ENCODE measurements at places on chromosomes 3 and 15.

DNA sequence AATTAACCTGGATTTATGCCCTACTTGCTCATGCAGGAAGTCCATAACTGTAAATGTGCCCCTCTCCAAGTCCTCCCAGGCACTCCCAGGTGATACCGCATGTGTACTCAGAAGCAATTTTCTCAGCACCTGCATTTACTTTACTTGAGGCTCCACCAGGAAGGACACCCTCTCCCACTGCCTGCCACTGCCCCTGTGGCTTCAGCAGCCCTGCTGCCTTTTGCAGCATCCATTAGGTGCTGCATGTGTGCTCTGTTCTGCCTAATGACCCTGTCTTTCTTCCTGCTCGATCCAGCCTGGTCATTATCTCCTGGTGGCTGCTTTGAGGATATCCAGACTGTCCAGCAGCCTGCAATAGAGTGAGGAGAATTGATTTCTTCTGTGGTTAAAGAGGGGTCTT lies 107.6 kb upstream of the SEMA6D start:
- no peak for DNase-seq

- DNase-seq = peak; percentile 73
These were observed 96.5 kb downstream of the FSIP1 start for GRCh38 chr15:39685999-39686613.

DNA sequence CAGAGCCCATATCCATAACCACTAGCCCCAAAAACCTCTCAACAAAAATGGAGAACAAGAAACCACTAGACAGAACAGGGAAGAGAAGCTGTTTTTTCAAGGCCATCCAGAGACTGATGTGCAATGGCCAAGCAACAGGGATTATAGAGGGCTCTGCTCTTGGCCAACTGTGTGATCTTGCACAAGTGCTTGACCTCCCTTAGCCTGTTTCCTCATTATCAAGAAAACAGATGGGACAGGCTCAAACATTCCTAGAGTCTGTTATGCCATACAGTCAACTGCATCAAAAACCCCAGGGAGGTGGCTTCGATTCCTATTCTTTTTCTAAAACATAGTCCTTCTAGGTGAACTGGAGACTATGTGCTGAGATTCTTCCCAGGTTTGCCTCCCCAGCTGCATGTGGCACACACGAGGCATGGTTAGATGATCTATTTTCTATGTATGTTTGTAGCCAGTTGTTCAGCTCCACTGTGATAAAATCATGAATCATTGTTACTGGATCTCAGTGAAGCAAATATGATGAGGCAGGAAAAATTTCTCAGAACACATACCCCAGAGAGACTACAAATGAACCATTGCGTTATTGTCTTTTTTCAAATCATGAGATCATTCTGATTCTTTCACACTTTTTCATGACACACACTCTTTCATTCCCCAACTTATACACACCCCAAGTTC lies 132.9 kb upstream of the TGFBR2 start:
- no peak for DNase-seq

DNA sequence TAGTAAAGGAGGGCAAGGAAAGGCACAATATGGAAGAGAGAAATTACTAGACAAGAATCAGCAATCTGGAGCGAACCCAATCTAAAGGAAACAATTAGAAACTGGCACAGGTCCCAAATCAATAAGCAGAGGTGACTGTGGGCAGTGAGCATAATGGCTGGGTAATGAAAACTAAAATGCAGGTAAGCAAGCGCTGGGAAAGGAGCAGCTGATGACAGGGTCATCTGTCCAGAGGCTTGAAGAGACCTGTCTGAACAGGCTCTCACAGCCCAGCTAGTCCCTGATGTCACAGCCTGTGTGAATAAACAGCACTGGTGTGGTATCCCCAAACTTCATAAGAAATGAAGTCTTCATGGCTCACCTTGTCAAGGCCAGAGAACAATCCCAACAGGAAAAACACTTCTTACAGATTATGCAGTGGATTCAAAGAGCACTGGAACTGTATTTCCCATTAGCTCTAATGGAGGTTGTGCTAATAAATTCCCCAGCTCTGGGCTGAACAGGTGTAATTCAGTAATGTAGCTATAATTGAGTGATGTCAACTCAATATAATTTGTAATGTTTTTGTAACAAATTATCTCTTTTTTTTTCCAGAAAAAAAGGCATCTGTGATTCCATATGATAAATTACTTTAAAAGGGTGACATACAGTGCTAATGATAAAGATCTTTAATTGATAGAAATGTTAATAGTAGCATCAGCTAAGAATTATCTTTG lies 197.3 kb downstream of the FHIT start:
- DNase-seq = no peak

GRCh38 chr3:48561045-48561736 lies 2.4 kb downstream of the UCN2 start:
- DNase-seq = no peak

DNA sequence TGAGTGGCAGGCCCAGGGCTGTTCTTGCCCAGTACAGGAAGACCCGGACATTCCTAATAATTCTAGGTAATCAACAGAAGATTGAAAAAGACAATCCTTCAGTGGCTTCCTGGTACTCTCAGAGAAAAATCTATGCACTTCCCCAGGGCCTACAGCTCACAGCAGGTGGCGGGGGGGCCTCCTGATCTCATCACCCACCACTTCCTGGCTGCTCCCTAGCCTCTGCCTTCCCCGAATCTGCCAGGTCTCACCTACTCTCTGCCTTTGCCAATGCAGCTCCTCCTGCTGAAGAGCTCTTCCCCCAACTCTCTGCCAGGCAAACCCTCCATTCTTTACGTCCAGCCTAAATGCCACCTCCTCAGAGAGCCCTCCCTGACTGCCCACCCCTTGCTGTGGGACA lies 37.5 kb downstream of the EHD4 start:
- peak; percentile 50 for DNase-seq

DNA sequence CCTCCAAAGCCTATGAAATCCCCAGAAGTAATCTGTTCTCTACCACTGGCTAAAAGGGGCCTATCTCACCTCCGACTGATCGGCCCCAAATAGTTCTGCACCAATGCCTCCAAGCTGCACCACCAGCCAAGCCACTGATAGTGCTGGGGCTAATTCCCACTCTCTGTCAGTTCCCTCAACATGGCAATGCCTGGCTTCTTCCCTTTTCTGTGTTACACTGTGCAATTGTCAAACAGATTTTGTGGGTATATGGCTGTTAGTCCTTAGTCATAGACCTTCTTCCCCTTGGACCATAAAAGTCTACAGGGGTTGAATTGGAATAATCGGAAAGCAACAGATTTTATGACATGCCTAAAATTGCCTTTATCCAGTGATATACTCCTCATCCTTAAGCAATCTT lies 9.3 kb upstream of the UBE2E2 start:
- no peak for DNase-seq

GRCh38 chr15:77075528-77075927 lies 4.6 kb upstream of the TSPAN3 start:
- peak; percentile 68 for DNase-seq

DNA sequence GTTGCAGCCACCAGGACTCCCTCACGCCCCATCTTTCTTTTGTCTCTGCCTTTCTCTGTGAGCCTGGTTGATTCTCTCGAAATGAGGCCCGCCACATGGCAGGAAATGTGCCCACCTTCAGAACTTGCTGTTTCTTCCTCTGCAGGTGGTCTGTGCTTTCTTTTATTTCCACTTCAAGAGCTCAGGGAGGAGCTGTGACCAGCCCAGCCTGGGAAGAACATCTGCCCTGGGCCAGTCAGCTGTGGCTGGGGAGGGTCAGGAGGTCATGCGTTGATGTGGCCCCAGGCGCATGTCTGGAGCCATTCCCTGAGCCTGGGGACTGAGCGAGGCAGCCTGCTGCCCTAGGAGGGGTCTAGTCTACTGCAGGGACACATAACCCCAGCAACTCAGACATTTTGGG lies 8.0 kb downstream of the FBLN2 start:
- no peak for DNase-seq

DNA sequence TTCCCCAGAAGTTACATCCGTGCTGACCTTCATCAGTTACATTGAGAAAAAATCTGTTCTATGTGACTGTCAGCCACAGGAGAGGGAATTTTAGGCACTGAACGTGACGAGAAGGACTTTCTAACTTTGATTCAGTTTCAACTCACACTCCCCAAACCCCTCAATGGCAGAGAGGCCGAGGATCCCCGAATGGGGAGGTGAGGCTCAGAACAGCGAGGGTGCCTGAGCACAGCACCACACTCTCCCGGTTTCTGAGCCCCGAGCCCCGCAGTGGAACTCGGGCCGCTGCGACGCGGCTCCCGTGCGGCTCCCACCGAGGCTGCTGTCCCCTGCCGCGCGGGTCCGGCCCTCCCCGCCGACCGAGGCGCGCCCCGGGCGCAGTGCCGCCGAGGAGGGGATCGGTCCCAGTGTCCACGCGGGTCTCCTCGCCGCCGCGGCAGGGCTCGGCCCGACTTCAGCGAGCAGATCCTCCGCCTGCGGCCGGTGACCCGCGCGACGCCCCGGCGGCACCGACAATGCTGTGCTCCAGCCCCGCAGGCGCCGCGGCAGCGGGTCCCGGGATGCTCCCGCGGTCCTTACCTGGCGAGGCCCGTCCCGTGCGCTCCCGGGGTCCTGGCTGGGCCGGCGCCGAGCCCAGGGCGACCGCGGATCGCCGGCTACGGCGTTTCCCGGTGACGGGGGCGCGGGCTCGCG lies 439 bp downstream of the CTXND1 start:
- no peak for DNase-seq

DNA sequence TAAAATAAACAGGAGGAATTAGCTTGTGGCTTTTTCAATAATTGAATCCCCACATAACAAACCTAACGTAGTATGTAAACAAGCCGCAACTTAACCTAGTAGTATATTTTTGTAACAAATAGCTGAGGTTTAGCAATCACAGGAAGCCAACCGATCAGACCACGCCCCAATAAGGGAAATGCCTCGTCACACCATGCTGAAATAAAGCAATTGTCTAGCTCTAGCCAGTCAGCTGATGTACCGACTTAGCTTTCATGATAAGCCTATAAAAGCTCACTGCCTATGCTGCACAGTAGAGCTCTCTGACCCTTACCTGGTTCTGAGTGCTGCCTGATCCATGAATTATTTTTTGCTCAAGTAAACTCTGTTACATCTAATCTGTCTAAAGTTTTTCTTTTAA lies 208.9 kb downstream of the ROBO1 start:
- DNase-seq = no peak

DNA sequence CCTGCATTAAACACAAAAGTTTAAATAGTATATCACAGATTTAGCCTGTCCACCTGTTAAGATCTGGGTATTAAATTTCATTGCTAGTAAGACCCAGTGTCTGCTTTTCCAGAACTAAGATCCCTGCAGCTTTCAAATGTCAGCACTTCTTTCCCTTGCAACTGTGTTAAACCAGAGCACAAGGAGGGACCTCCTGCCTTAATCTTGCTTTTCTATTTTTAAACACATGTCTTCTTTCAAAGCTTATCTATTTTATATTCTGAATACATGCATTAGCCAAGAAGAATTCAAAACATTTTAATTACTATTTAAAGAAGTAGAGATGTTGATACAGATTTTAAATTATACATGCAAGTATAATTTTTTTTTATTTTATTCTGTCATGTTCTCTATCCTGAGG lies 315.1 kb downstream of the ARPP21 start:
- no peak for DNase-seq

- no peak for DNase-seq
These were observed 8.6 kb upstream of the SEC13 start for GRCh38 chr3:10329495-10330015.

DNA sequence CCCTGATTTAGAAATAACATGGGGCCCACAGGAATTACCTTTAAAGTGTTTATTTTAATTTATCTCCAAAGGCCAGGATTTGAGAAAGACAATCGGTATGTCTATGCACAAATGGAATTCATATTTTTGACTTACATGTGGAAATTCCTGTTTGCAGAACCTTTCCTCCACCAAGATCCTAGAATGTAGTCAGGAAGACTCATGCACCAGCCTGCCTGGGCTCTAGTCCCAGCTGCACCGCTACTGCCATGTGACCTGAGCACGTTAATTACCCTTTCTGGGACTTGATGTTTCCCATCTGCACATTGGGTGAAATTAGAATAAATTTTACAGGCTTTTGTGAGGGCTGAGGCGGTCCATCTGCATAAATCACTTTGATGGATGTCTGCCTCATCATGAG lies 194.2 kb downstream of the ATP10A start:
- DNase-seq = no peak

DNA sequence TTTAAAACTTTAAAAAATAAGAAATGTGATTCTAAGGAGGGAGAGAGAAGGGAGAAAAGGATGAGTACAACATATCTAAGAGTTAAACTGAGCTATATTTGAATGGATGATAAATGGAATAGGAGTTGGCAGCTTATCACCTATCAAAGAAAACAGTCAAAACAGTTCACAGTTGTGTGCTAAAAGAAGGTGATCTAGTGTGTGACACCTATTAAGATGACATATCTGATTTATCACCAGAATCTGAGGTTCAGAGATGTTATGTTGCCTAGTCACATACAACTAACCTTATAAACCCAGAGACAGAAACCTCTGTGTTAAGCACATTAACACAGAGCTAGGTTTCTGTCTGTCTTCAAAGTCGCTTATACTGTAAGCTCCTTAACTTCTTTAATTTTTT lies 3.0 kb downstream of the ATP13A3 start:
- no peak for DNase-seq

- no peak for DNase-seq
These were observed 93.9 kb downstream of the ABHD5 start for GRCh38 chr3:43784640-43785011.

DNA sequence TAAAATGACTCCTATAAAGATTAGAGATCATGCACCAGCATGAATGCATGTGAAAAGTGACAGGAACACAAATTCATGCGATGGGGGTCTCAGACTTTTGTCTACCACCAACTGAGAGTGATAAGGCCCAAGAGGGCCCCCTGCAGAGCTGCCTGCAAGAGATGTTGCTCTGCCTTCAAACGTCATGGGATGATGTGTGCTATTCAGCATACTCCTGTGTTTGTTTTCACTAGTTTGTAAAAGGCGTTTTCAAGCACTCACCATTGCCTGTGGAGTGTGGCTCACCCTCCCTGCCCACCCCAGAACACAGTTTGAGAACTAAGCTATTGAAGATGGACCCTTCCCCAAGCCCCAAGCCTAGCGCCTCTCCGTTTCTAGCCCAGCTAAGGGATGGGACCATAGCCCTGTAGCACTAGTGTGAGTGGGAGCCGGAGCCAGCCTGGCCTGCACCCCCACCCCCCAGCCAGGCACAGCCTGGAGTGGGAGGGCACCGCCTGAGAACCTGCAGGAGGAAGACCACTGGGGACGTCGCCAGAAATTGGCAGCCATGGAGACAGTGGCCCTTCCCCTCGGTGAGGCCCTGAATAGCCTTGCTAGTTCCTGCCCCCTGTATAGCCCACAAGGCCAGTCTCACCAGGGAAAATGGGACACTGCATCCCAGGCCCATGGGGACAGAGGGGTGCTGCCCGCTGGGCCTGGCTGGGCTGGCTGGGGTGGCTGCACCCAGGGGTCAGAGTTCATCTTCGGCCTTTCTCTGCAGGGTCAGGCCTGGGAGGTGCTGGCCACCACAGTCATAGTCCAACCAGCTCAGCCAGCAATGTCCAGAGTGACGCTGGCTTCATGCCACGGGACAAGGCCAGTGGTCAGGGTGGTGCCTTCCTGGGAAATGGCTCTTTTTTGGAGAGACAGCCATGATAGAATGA lies 22.6 kb upstream of the KLF13 start:
- no peak for DNase-seq

- DNase-seq = no peak
These were observed 7.4 kb downstream of the ALDH1A2 start for GRCh38 chr15:58058073-58058472.

GRCh38 chr15:98799461-98800390 lies 151.4 kb downstream of the IGF1R start:
- DNase-seq = no peak

Data from T47D (cell line).